ENCODE measurements at places on chromosomes 12 and 14.
A peak's percentile ranks its signal among the peaks of the same experiment; 100 is the strongest.

- no peak for DNase-seq
Measured at GRCh38 chr12:57844709-57845477, 1.6 kb downstream of the CTDSP2 start.

- no peak for DNase-seq
Measured at GRCh38 chr12:84435682-84436081, 476.9 kb downstream of the SLC6A15 start.

- no peak for DNase-seq
Measured at GRCh38 chr12:89695830-89696229, 12.8 kb downstream of the ATP2B1 start.

- no peak for DNase-seq
Measured at GRCh38 chr14:88592031-88592430, 29.2 kb downstream of the ZC3H14 start.

- no peak for DNase-seq
Measured at GRCh38 chr12:90978117-90978770, 23.3 kb upstream of the CCER1 start.

GRCh38 chr12:89946518-89947135 is 238.0 kb upstream of the ATP2B1 start:
- no peak for DNase-seq

GRCh38 chr12:105775343-105775742 is 363.4 kb downstream of the NUAK1 start:
- no peak for DNase-seq

GRCh38 chr12:43480591-43480990 is 71.4 kb downstream of the ADAMTS20 start:
- no peak for DNase-seq

DNA sequence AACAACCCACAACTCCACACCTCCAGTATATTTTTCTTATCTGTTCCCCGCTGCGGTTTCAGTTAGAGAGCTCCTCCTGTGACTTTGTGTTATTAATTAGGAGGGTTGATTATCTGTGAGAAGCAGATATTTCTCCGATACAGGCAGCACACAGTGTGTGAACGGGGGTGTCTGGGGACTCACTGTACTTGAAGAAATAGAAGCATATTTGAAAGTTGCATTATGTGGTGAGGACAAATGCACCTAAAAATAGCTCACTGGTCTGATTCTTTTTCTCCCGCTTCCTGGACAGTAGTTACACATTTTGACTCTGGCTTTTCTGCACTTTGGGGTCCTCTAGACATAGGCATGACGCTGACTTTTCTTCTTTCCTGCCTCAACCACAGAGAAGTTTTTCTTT is 277.7 kb downstream of the VRK1 start:
- no peak for DNase-seq

DNA sequence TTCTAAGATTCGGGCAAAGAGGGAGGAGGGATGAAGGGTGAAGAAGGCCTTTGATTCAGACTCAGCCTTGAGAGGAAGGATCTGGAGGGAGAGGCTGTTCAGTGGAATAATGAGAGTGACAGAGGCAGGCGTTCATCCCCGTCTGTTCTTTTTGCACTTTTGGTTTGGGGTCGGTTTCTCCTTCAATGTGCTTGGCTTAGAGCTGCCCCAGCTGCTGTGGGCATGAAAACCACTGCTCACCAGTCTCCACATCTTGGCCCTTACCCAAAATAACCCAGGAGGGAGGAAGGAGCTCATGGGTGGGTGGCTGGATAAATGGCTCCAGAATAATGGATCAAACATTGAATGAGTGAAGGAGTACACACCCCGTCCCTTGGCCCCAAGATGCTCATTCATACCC is 261.7 kb upstream of the FKBP4 start:
- no peak for DNase-seq

GRCh38 chr12:100895192-100895591 is 100.6 kb downstream of the ANO4 start:
- DNase-seq: no peak

DNA sequence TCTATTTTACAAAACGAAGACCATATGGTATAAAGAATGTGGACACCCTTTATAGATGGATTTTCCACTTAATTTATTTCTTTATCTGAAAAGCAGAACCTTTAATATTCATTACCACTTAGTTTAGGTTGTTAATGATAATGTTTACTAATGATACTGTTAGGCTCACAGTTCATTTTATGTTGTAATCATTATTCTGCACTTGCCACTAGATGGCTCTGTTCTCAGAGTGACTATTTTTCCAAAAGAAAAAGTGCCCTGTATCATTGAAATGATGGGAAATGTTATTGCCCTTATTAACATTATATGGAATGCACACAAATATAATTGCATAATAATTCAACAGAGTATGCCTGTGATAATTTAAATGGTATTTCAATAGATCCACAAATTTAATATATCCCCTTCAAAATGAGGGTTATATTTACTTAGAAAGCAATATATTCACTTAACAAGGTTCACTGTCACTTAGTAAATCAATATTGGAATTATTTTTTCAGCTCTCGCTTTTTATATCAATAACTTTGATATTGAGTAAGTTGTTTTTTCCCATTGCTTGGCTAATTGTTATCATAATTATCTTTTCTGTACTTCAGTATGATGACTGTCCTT is 95.7 kb downstream of the PDE3A start:
- no peak for DNase-seq

DNA sequence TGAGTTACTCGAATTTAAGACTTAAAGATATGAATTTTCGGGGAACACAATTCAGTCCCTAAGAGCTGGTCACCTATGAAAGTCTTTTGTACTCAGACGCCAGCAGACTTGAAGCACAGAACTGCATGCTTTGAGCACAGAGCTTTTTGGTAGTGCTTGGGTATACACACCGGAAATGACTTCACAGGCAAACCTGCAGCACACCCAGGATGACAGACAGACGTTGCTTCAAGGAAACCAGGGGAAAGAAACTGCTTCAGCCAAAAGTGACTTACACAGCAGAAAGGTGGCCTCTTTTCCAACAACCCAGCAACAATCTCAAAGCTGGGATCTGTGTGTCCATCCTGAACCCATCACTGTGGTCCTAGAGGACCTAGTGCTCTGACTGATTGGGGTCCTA is 975.1 kb downstream of the AACS start:
- DNase-seq: no peak

DNA sequence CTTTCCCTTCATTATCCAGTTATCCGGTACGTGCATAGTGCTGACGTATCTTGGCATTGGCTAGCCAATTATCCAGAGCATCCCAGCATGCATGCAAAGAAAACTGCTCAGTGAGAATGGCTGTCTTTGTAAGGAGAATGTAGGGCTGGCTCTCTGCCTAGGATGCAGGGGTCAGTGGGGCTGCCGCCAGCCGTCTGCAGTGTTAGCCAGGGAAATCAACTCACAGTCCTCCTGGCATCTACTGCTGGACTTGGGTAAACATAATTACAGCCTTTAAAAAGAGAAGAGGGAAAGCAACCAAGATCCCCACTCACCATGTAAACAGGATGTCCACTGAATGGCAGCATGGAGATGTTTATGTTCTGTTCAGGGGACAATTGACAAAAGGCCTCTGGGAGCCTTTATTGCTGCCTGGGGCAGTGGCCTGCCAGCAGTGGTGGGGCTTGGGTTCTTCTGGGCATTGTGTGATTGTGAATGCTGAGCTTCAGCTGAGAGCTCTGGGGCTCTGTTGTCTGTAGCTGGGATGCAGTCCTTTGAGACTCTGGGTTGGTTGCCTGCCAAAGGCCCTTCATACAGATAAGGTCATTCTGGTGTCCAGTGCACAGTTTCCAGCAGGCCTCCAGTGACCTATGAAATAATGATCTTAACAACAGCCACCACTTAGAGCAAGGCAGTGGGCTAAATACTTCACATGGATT is 121.8 kb downstream of the TBC1D30 start:
- DNase-seq: no peak

DNA sequence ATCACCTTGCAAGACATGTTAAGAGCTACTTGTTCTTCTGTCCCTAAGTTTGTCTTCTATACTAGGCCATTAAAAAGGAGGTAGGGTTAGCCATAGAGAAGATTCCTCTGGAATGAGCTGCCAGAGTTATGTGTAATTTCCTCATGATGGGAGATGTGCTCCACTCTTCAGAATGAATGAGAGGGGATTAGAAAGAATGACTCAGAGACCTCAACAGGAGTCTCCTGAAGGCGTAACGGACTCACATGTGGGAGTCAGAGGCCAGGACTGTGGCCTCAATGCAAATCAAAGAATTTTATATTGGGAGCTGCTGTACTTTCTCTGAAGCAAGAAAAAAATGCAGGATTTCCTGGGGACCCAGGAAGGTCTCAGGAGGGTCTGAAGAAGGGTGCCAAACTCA is 87.8 kb upstream of the ATXN7L3B start:
- DNase-seq: no peak

- no peak for DNase-seq
Measured at GRCh38 chr12:66599816-66600215, 79.1 kb downstream of the GRIP1 start.

DNA sequence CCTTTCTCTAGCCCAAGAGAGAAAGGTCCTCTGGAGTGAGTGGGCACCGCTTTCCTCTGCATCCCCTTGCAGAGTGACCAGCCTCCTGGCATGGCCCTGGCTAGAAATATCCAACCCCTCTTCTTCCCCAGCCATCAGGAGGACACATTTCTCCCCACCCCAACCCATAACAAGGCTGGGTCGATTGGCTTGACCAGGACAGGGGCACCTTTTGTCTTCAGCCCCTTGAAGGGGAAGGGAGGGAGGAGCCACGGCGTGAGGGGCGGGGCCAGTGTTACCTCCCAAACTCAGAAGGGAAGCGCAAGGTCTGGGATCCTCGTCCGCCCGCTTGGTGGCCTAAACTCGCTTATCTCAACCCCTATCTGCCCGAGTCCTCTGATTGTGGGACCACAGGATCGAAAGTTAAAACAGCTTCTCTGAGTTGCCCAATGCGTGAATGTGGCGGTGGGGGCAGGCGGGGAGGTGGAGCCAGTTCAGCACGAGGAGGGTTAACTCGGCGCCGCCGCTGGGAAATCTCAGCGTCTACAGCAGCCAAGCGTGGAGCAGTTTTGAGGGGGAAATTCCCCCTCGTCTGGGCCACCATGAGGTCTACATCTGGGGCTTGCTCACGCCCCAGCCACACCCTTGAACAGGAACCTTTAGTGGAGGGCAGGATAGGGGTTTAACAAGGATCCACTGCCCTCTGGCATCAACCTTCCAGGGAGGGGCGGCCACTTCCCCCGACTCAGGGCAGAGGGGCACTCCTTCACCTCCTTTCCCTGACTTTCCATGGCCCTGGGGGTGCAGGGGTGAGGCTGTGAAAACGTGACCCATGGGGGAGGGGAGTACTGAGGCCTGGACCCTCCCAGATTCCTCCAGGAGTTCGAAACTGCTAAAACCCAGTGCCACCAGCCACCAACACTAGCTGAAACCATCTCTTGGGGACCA is 795 bp downstream of the STAT6 start:
- peak; percentile 70 for DNase-seq

DNA sequence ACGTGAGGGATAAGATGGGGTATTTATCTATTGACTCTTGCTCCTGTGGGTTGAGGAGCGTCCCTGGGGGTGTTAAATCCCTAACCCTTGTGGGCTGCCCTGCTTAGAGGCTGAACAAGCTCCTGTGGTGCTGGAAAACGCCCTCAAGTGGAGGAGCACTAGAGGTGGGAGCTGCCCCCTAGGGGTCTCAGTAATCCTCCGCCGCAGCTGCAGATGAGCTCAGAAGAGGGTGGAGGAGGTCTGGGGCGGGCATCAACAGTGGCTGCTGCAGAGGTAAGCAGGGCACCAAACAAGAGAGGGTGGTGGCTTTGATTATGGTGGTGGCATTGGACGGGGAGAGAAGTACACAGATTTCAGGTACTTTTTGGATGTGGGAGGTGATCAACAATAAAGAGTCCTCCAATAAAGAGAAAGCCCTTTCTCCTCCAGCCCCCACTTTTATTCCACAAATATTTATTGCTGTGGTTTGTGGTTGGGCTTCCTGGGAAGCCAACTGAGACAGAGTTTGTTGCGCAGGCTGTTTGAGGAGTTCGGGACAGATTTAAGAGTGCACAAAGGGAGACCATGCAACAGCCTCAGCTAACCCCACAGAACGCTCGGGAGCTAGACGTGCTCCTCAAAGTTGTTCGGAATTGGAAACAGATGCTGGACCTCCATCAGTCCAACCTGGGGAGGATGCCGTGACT is 179.9 kb downstream of the ADCK1 start:
- no peak for DNase-seq

DNA sequence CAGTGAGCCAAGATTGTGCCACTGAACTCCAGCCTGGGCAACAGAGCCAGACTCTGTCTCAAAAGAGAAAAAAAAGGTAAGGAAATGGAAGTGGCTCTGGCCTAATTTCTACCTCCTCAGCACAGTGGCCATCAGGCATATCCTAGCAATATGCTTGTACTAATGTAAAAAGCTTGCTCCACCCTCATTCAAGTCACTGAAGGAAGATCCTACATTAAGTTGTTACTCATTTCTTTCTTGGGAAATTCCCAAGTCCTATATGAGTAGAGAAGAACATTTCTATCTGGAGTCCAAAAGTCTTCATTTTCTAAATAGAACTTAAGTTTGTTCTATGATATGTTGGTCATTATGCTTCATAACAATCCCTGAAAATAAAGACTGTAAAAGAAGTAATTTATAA is 67.3 kb upstream of the HOXC13 start:
- no peak for DNase-seq

- no peak for DNase-seq
Measured at GRCh38 chr12:120103044-120103338, 13.6 kb downstream of the RAB35 start.

DNA sequence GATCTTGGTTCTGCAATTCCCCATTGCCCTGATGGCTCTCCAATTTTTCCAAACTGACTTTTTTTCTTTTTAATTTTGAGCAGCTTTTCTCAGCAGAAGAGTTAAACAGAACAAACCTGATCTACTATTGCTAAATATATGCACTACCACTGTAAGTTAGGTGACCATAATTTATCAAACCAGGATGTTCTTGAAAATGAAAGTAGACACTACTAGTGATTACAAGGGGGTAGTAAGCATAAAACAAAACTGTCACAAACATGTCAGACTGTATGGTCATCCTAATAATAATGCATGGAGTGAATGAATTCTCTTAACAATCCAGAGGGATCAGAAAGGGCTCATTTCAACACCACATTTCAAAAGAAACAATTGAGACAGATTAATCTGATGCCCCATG is 183.0 kb upstream of the FOXN3 start:
- no peak for DNase-seq

DNA sequence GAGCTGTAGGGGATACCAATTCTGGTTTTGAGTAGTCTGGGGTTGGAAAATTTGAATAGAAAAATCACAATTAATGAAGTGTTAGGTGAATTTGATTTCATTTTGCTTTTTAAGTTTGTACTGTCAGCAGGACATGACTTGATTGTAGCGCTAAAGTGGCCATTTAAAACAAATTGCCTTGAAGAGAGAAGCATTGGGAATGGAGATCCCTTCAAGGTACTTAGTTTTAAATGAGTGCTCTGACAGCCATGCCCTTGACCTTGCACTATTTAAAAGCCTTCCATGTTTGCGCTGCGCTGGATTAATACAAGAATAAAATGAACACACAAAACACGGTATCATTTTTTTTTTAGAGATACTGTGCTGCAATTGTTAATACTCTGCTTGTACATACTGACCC is 345.9 kb downstream of the NAV3 start:
- no peak for DNase-seq

DNA sequence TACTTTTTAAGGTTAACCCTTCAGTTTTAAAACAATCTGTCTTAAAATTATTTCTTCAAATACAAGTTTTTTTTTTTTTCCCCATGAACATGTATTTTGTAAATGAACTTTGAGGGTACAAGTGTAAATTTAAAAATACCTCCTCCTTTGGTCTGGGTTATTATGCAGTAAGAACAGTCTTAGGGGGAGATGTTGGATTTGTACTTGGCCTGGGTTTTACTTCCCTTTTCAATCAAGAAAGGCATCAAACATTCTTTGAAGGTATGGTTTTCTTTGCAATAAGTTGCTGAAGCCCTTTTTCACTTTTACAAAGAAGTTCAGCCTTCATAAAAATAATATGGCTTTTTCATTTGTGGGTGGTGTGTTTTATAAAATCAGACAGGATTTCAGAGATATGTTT is 20.5 kb downstream of the WBP11 start:
- no peak for DNase-seq
